NCI-H1694 (cell line): ENCODE measurements at places on chromosomes 3 and 15.

DNA sequence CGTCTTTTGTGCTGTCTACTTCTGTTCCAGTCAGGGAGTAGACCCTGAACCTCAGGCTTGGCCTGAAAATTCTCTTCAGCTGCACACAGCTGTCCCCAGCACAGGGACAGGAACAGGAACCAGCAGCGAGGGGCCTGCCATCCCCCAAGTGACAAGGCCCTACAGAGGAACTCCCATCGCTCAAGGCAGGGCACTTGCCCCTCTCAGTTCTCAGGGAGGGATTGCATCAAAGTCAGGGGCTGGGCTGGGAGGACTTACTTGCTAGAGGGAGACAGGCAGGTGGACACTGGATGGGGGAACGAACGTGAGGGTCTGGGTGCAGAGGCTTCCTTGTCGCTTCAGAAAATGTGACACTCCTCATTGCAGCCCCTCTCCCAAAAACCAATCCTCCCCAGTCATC, 163.6 kb downstream of the CHSY1 start:
- DNase-seq: no peak

DNA sequence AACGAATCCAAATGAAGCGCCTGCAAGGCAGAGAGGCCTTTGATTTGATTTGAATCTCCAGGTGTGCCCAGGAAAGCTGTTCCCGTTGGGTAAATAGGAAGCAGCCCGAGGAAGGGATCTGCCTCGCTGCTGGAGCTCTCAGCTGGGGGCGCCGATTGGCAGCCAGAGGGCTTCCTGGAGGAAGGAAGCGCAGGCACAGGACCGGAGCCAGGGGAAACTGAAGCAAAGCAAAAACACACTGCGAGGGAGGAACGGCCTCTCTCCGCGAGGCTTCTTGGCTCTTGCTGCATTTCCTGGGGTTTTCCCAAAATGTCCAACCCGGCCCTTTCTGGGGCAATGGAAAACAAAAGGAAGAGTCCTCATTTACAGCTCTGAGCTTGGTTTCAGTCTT, 80.3 kb downstream of the TMEM266 start:
- DNase-seq: no peak

DNA sequence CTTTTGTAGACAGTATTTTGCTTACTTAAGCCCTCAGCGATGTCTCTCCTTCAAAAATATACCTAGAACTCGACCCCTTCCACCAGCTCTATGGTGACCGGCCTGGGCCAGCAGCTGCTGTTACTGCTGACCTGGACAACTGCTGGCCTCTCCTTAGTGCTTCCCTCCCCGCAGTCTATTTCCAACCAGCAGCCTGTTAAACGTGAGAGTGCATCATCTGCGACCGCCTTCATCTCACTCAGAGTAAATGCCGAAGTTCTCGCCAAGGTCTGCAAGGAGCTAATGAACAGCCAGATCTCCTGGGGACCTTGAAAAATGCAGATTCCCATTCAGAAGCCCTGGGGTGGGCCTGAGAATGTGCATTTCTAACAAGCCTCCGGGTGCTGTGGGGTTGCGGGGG, 86.7 kb downstream of the RPLP1 start:
- no peak for DNase-seq

DNA sequence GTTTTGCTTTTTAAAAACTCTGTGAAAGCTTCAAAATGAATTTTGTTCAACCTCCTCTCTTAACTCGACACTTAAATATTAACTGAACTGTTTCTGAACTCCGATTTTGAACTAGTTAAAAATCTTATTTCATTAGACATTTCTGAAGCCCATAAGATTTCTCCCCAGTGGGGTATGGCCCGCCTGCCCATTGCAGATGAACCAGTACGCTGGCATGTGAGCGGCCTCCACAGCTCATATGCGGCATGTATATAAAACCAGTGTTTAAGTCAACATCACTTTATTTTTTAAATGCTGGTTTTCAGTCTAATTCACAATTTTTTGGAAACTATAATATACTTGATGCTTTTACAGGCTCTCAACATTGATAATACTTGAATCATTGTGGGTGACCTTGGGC, 50.2 kb downstream of the CPN2 start:
- no peak for DNase-seq
